ENCODE measurements at places on chromosomes 4 and X. TPM values are rescaled to one million over a fixed set of nuclear protein-coding genes. Genes with fewer than 3 reads are reported as not detected.
A peak's percentile ranks its signal among the peaks of the same experiment; 100 is the strongest.

Gene FAM53A
- 3.1 TPM for total RNA-seq

Gene SATL1
- not detected for total RNA-seq

Gene DGKK
- not detected for total RNA-seq

Gene MAGEC1
- not detected for total RNA-seq

Gene TBC1D14
- total RNA-seq: 49.1 TPM

Gene ARHGAP4
- total RNA-seq: 374 TPM

Gene SLC9A6
- total RNA-seq: 26.3 TPM

Gene TBX22
- total RNA-seq: not detected

Gene FAM9B
- total RNA-seq: not detected

Gene NOX1
- not detected for total RNA-seq

- peaks cover 5% of the 10 kb centered on the region for H3K27me3 ChIP-seq
- H3K4me3 ChIP-seq: no peak overlapping the region
- no peak overlapping the region for H3K27ac ChIP-seq
- DNase-seq: no peak
Observed at GRCh38 chr4:79042079-79042674, 102.9 kb upstream of the PAQR3 start.

DNA sequence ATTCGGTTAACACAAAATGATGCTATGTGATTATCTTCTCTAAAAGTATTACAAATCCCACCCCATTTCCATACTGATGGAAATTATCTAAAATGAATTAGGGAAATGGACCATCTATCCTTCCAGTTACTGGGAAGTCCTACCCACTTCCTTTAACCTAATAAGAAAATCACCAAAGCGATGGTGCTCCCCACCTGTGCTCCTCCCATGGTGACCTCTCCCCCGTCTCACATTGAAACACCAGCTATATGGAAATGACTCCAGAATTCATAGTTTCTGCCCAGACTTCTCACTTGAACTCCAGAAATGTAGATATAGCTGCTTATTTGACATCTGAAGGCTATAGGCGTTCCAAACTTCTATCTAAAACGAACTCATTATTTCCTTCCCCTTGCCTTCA is 48.5 kb downstream of the CCKAR start:
- no peak overlapping the region for H3K27ac ChIP-seq
- H3K4me1 ChIP-seq: peaks cover 4% of the 10 kb centered on the region
- DNase-seq: no peak
- H3K36me3 ChIP-seq: no peaks in the 10 kb centered on the region
- no peaks in the 10 kb centered on the region for H3K27me3 ChIP-seq

DNA sequence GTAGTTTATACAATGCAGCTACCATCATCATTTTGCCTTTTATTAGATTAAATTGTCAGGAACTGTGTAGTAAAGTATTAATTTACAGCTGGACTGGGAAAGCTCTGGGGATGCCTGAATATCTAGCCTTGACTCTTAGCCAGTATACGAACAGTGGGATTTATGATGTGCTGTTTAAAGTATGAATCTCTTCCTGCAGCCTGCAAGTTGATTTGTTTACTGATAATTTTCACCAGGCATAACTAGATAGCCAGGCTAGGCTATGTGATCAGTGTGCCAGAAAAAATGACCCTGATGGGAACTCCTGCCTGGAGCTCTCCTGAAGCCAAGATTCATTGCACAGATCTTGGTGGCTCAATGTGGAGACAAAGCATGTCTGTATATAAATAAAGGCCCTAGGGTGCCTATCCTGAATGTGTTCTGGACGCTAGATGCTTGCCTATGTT is 119.2 kb downstream of the SCLT1 start:
- DNase-seq: no peak
- H3K27me3 ChIP-seq: no peaks in the 10 kb centered on the region
- H3K4me3 ChIP-seq: no peak overlapping the region
- no peak overlapping the region for H3K27ac ChIP-seq

GRCh38 chr4:15149839-15150592 is 147.7 kb downstream of the CPEB2 start:
- H3K4me3 ChIP-seq: no peak overlapping the region
- no peak for DNase-seq
- H3K27me3 ChIP-seq: peaks cover 6% of the 10 kb centered on the region
- H3K36me3 ChIP-seq: no peaks in the 10 kb centered on the region

GRCh38 chrX:9171841-9172463 is 138.0 kb upstream of the FAM9B start:
- H3K27ac ChIP-seq: no peak overlapping the region
- H3K27me3 ChIP-seq: no peaks in the 10 kb centered on the region
- H3K36me3 ChIP-seq: no peaks in the 10 kb centered on the region
- H3K4me1 ChIP-seq: no peaks in the 10 kb centered on the region

DNA sequence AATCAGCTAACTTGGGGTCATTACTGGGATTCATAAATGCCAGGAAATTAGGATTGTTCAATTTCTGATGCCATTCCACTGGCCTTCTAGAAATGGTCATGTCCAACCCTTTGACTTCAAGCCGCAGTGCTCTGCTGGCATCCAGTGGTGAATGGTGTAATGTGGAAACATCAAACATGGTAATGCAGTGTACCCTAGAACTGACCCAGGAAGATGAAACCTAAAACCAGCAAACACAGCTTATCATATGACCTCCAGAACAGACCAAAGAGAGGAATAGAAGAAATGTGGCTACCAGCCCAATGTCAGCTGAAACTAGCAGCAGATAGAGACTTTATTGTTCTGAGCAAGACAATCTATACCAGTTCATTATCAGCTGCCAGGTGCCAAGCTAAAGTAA is 13.8 kb downstream of the CXCL13 start:
- no peak overlapping the region for H3K4me3 ChIP-seq
- peaks cover 37% of the 10 kb centered on the region for H3K27me3 ChIP-seq
- no peak overlapping the region for H3K27ac ChIP-seq
- no peaks in the 10 kb centered on the region for H3K36me3 ChIP-seq
- peaks cover 9% of the 10 kb centered on the region for H3K4me1 ChIP-seq
- no peak for DNase-seq

- DNase-seq: no peak
- H3K4me3 ChIP-seq: peak overlapping the region; percentile 84
- H3K4me1 ChIP-seq: peaks cover 27% of the 10 kb centered on the region
- H3K27ac ChIP-seq: peak overlapping the region; percentile 94
Observed at GRCh38 chrX:131987252-131987651, 35.9 kb upstream of the STK26 start.

DNA sequence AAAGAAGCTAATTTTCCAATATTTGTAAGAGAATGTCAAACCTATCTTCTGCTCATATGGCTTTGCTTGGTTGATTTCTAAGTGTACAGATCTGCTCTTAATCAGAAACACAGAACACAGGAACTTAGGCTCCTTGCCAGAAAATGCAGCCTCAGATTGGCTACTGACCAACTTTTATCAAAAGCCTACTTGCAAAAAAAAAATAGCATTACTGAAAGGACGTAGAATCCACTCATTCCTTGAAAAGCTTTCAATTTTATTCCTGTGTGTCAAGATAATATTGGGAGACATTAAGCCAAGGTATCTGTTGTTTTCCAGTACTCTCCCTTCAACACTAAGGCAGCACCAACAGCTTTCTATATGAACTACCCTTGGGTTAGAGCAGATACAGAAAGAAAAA is 127.6 kb upstream of the INTU start:
- no peaks in the 10 kb centered on the region for H3K4me1 ChIP-seq
- no peak overlapping the region for H3K4me3 ChIP-seq
- no peak for DNase-seq
- no peaks in the 10 kb centered on the region for H3K36me3 ChIP-seq
- no peak overlapping the region for H3K27ac ChIP-seq

GRCh38 chr4:80249144-80249543 is 17.3 kb upstream of the FGF5 start:
- no peaks in the 10 kb centered on the region for H3K4me1 ChIP-seq
- no peak for DNase-seq
- H3K27ac ChIP-seq: no peak overlapping the region
- H3K27me3 ChIP-seq: peaks cover 48% of the 10 kb centered on the region

GRCh38 chrX:68193786-68194185 is 239.5 kb downstream of the OPHN1 start:
- no peaks in the 10 kb centered on the region for H3K27me3 ChIP-seq
- H3K4me3 ChIP-seq: no peak overlapping the region
- H3K27ac ChIP-seq: no peak overlapping the region
- H3K4me1 ChIP-seq: peaks cover 11% of the 10 kb centered on the region
- DNase-seq: no peak

GRCh38 chr4:79065262-79065661 is 126.0 kb upstream of the PAQR3 start:
- H3K4me1 ChIP-seq: no peaks in the 10 kb centered on the region
- DNase-seq: no peak
- H3K4me3 ChIP-seq: no peak overlapping the region

DNA sequence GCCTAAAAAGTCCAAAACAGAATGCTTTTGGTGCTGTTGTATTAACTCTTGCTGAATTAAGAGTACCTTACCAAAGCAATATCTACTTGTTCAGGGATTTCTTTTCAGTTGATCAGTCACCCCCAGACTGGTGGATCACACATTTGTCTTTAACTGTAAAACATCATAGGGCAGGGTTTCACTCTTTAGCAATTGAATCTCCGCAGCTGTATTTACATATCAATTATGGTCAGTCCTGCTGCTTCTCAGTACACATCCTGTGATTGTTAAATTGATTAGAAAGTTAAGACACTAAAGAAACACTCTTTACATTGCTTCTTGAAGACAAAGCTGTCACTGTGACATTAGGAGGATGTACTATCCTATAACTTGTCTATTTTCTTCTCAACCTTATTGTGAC is 277.1 kb upstream of the ADGRL3 start:
- no peaks in the 10 kb centered on the region for H3K4me1 ChIP-seq
- no peak overlapping the region for H3K27ac ChIP-seq
- no peaks in the 10 kb centered on the region for H3K36me3 ChIP-seq

- H3K36me3 ChIP-seq: no peaks in the 10 kb centered on the region
- H3K27me3 ChIP-seq: no peaks in the 10 kb centered on the region
- DNase-seq: no peak
- no peaks in the 10 kb centered on the region for H3K4me1 ChIP-seq
- H3K27ac ChIP-seq: no peak overlapping the region
Observed at GRCh38 chr4:28093071-28093470, 1232.4 kb downstream of the STIM2 start.

- H3K4me3 ChIP-seq: no peak overlapping the region
- no peak for DNase-seq
- no peaks in the 10 kb centered on the region for H3K36me3 ChIP-seq
- no peaks in the 10 kb centered on the region for H3K27me3 ChIP-seq
- no peak overlapping the region for H3K27ac ChIP-seq
Observed at GRCh38 chrX:13365161-13365560, 45.3 kb upstream of the ATXN3L start.

DNA sequence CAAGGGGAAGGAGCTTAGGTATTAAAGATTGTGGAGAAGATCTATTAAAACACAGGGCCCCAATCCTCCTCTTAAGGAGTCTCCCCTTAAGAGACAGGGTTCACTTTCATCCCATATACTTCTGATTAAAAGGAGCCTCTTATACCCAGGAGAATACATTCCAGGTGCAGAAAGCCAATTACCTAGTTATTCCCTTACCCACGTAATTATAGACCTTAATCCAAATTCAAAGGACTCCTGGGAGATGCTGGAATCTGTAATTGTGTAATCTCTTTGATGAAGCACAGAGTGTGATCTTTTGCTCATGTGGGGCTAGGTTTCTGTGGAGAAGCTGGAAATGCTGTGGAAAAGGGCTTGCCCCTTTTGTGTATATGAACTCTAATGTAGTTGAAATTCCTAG is 1.4 kb upstream of the SEC24B start:
- no peak overlapping the region for H3K4me3 ChIP-seq
- H3K4me1 ChIP-seq: peaks cover 22% of the 10 kb centered on the region
- no peaks in the 10 kb centered on the region for H3K36me3 ChIP-seq
- H3K27me3 ChIP-seq: no peaks in the 10 kb centered on the region

DNA sequence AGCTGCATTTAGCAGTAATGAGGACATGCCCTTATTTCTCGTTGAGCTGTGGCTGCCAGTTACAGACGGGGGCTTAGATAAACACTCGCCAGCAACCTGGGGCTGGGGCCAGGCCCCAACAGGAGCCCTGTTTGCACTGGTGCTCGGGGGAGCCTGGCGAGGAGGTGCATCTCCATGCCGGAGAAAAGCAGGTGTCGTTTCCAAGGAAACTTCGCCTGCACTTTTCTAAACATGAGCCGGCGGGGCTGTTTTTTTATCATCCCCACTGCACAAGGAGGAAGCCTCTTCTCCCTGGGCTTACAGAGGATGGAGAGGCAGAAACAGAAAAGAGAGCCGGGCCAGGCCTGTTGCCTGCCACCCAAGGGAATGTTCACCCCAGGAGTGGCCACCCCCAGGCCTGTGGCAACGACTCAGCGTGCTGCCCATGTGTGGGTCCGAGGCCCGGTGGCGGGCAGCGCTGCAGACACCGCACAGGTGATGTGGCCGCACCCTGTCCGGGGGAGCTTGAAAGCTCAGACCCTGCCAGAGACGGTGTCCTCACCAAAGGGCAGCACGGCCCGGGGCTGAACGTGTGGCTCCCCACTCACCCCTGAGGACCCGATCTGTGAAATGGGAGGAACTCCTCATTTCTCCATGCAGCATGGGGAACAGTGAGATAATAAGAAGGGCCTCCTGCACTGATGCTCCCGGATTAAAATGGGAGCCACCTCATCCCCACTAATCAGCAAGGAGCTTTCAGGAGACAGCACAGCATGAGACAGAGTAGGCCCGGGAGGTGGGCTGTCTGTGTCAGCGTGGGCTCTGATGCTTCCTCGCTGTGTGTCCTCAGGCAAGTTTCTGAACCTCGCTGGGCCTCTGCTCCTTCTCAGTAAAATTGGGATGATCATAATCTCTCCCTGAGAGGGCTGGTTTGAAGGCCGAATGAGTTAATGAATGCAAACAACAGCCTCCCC is 33.8 kb upstream of the ADRA2C start:
- H3K4me3 ChIP-seq: no peak overlapping the region
- peaks cover 5% of the 10 kb centered on the region for H3K4me1 ChIP-seq
- peaks cover 34% of the 10 kb centered on the region for H3K27me3 ChIP-seq
- no peak for DNase-seq
- no peak overlapping the region for H3K27ac ChIP-seq

- no peak overlapping the region for H3K27ac ChIP-seq
- no peak overlapping the region for H3K4me3 ChIP-seq
- H3K4me1 ChIP-seq: peaks cover 2% of the 10 kb centered on the region
- no peak for DNase-seq
Observed at GRCh38 chr4:102390438-102390837, 45.2 kb upstream of the SLC39A8 start.

GRCh38 chr4:13088726-13089658 is 395.1 kb downstream of the RAB28 start:
- H3K36me3 ChIP-seq: peaks cover 2% of the 10 kb centered on the region
- H3K4me1 ChIP-seq: no peaks in the 10 kb centered on the region
- H3K4me3 ChIP-seq: no peak overlapping the region
- no peak for DNase-seq

Measured in T-helper 17 cell (primary cell).